ENCODE measurements at places on chromosomes 1 and 21.

DNA sequence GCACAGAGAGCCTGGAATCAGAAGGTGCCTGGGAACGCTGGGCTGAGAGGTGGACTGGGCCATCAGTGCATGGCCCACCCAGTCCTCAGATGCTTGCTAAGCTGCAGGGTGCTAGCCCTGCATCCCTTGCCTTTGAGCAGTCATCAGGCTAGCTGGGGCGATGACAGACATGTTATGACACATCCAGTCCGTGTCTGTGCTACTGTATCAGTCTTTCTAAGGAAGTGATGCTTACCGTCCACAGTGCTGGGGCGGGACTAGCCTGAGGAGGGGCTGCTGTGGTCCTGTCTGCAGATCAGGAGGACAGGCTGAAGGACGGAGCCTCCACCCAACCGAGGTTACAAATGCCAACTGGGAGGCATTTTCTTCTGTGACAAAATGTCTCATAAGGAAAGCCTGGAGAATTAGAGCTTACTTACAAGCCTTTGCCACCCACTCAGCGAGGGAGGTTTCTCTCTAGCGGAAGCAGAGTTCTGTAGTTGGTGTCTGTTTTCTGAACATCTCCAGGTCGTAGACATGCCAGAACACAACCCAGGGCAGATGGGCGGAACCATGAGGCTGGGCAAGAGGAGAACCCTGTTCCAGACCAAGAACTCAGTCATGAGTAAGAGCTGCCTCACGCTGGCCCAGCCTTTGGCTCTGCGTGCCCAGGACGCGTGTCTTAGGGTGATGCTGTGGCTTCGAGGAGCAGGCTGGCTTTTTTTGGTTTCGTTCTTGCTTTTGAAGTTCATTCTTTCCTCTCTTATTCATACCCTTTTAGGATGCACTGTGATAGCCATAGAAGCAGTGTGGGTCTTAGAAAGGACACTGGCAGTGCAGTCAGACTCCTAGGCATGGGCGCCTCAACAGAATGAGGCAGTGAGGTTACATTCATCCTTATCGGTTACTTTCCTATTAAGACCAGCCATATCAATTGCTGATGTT lies 14.3 kb downstream of the SLFNL1 start:
- DNase-seq: no peak

GRCh38 chr21:42082501-42083360 lies 11.6 kb downstream of the UMODL1 start:
- no peak for DNase-seq

DNA sequence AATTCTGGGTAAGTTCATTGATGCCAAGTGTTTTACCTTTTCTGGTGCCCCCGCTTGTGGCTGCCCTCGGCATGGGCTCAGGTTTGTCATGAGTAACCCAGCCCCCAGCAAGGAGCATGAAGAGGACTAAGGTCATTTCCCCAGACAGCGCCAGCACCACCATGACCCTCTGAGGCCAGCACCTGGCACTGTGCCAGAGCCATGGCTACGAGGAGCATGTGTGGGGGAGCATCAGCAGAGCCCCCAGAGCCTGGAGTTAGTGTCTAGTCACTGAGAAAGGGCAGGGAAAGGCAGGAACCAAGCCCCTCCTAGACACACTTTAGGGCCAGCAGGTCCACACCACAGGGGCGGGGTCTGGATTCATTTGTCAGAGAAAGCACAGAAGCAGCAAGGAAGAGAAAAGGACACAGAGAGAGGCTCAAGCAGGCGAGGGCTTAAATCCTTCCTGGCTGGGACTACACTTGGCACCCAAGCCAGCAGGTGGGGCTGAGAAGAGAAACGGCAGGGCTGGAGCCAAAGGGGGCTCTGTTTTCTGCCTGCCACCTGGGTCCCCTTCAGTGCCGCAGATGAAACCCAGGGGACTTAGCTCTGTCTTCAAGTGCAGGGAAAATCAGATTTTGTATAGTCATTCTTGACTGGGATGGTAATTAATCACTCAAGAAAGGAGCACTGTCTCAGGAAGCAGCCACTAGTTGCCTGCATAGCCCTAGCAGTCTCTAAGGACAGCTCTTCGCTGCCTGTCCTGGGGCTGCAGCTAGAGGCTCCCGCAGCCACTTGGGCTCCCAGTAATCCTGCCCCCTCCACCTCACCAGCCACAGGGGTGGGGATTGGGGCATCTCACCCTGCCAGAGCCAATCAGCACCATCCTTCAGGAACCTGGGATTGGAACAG lies 79.6 kb upstream of the ZC3H12A start:
- DNase-seq: no peak

DNA sequence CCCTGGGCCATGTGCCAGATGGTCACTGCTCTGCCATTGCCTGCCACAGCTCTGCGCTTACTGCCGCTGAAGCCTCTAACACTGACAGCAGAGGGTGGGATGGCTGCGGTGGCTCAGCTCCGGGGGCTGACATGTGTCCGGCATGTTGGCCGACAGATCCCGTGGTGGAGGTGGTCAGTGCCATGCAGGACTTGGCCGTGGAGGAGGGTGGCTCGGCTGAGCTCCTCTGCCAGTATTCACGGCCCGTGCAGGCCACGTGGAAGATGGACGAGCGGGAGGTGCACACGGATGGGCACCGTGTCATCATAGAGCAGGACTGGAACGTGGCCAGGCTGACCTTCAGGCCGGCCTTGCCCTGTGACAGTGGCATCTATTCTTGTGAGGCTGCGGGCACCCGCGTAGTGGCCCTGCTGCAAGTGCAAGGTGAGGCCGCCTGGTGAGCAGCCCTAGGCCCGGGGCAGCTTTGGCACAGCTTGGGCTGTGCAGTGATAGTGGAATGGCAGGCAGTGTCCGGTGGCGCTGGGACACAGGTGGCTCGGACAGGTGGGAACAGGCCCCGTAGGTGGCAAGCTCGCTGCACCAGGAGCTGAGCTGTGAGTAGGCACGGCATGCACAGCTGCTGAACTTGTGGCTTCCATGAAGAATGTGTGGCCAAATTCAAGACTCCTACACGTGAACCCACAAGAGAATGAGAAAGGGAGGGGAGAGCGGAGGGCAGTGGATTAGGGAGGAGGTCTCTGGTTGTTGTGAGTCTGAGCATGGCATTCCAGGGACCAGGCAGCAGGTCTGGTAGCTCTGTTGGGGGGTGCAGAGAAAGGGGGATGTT lies 91.8 kb downstream of the TRIM11 start:
- DNase-seq: no peak
